ENCODE measurements at places on chromosomes 3 and 15.

GRCh38 chr3:80785475-80785874 lies 976.0 kb downstream of the GBE1 start:
- ATAC-seq: no peak

GRCh38 chr3:172126741-172127140 lies 87.4 kb downstream of the FNDC3B start:
- ATAC-seq: no peak

DNA sequence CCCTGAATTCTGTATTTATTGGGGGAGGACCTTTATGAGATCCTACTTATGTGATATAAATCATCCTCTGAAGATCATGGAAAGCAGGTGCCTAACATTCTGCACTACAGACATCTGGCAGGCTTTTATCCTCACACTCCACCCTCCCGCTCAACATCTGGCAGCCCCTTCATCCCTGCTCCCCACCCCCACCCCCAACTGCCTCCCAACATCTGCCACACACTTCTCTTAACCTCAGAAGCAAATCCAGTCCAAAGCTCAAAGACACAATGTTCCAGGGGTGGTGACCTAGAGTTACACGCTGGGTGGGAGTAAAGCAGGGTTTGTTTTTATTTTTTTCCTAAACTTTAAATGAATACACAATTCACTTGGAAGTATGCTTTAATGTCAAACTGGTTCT lies 184.5 kb upstream of the ATP11B start:
- ATAC-seq: no peak

DNA sequence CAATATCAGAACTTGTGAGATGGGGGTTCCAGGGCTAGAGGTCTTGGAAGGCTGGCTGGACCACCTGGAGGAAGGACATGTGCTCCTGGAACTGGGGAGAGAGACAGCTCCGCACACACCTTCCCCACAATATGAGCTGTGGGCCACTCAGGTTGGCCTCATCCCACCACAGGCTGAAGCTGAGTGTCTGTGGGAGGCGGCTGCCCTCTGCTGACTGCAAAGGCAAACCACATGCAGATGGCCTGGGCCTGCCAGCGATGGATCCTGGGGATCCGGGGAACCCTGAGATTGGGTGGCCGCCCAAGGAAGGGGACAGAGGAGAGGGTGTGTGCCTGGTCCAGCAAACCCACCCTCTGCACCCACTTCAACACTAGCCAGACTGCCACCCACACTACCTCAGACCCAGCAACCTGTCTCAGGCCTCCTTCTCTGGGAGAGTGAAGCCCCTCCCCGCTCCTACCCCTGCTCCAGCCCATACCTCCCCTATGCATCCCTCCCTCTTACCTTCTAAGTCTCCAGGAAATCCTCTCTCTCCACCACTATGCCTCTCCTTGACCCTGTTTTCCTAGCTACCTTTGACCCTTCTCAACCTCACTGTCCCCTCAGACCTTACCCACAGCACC lies 44.8 kb downstream of the CYP11A1 start:
- peak; percentile 57 for ATAC-seq

DNA sequence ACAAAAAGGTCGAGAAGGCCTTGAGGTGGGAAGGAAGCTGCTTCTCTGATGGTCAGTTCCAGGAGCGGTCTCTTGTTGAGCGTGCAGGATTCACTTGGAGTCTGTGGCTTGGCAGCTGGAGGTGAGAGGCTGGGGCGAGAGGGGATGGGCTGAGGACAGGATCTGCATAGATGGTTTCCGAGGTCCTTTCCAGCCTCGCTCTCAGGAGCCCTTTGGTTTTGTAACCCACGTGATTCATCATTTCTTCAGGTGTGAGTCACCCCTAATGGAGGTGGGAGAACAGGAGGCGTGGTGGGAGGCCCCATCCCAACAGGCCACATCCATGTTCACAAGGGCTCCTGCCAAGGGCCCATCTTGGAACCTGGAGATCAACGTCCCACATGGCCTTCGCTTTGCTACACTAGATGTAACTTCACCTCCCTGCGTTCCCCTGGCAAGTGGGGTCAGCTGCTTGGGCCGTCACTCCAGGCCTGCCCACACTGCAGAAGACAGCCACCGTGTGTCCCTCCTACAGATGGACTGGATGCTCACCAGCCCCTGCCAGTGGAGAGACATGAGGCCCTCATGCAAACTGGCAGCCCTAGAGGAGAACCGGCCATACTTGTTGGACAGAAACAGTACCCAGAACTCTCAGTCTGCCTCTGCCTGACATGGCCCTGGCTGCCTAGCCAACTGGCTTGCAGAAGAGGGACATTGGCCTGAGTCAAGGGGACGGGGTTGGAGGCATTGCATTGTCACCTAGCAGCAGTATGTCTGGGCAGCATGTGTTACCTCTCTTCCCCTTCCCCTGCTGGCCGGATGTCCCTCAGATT lies 1.6 kb upstream of the PCSK6 start:
- ATAC-seq: no peak

DNA sequence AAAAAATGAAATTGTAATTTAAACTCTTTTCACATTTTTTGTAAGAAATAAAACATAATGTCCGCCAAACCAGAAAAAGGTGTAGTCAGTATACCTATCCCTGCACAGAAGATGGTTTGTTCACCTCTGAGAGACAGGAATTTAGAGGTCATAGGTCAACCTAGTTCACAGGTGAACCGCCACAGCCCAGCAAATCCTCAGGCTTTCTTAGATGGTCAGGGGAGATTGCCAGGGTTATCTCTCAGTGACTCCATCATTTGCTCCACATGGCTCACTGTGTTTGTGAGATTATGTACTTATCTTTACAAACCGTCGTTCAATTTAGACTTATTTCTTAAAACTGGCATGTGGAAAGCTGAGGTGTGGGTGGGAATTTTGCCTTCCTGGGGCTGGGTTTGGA lies 264.2 kb downstream of the GABRG3 start:
- ATAC-seq: no peak

GRCh38 chr3:24828011-24828410 lies 333.4 kb upstream of the THRB start:
- ATAC-seq: no peak

DNA sequence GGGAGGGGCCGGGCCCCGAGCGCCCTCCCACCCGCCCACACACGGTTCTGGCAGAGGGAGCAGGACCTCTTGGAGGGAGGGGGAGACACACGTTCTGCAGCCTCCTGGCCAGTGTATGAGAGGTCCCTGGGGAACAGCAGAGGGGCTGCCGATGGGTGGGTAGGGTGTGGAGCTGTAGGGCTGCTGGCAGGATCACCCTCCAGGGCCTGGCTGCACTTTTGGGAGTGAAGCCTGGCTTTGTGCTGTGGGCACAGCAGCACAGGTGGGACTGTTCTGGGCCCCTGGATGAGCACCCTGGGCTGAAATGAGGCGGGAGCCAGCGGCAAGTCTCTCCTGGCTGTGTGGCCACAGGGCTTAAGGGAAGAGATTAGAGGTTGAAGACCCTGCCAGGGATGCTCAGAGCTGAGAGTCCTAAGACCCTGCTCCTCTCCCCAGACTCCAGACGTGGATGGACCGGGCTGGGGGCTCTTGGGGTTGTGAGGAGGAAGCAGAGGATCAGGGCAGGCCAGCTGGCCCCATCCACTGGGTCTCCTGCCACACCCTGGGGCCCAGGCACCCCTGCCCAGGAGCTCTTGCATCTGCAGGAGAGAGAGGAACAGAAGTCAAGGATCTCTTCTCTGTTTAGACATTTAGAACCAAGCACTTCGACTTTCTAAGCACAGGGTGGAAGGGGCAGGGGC lies 45.2 kb downstream of the RGMA start:
- ATAC-seq: no peak

DNA sequence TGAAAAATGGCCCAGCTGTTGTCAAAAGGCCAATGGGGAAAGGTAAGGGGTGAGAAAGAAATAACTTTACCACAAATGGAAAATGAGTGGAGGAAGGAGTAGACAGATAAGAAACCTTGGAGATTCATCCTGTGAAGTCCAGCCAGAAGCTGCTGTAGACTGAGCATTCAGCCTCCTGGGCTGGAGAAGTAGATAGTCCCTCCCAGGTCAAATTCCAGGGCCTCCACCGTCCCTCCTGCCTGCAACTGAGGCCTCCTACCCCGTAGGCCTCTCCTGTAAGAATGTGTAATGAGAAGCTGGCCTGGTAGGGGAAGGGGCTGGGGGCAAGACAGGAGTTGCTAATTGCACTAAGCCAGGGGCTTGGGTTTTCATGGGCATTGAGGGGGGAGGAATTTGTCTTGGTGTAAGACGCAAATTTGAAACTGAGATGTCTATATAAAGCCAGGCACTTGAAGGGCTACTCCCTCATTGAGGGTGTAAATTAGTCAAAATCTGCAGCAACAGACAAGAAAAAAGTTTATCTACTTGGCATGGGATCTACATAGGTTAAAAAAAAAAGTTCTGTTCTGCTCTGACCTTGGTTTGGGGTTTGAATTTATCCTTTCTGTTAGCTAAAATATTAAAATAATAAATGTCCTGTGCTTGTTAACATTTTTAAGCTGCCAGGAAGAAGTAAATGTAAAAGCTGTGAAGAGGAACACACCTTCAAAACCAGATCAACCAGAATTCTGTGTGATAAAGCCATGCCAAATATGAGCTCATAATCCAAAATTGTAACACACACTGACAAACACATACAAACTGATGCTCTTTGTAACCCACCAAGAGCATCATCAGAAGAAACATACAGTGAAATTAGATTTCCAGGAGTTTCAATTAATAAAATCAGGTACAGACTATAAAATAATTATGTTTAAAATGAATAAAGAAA lies 1.7 kb upstream of the RBP2 start:
- ATAC-seq: no peak

GRCh38 chr3:182910936-182911781 lies 69.2 kb downstream of the DCUN1D1 start:
- no peak for ATAC-seq

DNA sequence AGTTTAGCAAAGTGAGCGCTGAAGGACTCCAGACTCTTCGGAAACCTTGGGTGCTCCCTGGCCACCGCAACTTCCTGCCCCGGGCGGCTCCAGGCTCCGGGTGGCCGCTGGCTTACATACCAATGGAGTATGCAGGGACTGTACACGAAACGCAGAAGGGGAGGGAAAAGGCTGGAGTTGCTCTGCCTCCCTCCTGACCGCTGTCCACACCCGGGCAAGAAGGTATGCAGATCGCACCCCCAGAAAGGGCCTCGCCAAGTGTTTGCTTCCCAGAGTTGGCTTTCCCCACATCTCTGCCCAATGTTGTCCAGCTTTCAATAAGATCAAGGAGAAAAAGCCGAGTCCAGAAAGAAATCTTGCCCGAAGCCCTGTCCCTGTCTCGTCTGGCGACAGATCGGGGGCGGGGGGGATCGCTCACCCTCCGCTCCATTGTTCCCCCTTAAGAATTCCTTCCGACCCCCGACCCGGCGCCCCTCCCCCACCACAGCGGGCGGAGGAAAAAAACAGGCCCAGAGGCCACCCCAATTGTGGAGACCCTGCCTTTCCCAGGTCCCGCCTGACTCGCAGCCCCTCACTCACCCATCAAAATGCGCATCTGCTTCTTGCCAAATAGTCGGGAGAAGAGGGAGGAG lies 533 bp downstream of the ARF4 start:
- peak; percentile 46 for ATAC-seq

- ATAC-seq: no peak
These were observed 478.9 kb downstream of the NLGN1 start for GRCh38 chr3:173876476-173876875.

- no peak for ATAC-seq
These were observed 51.5 kb downstream of the APBA2 start for GRCh38 chr15:28937271-28937670.

GRCh38 chr3:139577909-139578308 lies 38.4 kb upstream of the RBP1 start:
- ATAC-seq: no peak

GRCh38 chr3:180611006-180611405 lies 9.0 kb downstream of the TTC14 start:
- ATAC-seq: no peak

DNA sequence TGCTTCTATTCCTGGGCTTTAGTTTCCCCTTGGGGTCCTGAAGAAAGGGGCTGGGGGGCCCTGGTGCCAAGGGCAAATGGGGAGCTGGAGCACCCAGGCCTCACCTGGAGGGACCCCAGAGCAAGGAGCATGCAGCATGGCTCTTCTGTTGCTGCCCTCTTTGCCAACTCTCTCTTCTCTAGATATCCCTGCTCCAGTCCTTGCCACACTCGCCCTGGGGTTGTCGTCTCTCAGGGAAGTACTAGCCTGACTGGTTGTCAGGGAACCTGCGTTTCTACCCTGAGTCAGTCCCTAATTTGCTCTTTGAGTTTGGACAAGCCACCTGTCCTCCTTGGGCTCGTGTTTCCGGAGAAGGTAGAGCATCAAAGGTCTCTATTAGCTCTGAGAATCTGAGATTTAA lies 63.7 kb upstream of the UBE2Q2 start:
- ATAC-seq: no peak

GRCh38 chr15:31158858-31159569 lies 57.5 kb upstream of the TRPM1 start:
- ATAC-seq: no peak

GRCh38 chr3:4776980-4777581 lies 202.2 kb upstream of the BHLHE40 start:
- ATAC-seq: peak; percentile 74

Measured in gastroesophageal sphincter (tissue), 4 donors.